Dermis blood vessel endothelial cell (primary cell): ENCODE measurements at places on chromosomes 16 and 17.

- no peak for DNase-seq
These were observed 10.8 kb downstream of the NGFR start for GRCh38 chr17:49505854-49506253.

DNA sequence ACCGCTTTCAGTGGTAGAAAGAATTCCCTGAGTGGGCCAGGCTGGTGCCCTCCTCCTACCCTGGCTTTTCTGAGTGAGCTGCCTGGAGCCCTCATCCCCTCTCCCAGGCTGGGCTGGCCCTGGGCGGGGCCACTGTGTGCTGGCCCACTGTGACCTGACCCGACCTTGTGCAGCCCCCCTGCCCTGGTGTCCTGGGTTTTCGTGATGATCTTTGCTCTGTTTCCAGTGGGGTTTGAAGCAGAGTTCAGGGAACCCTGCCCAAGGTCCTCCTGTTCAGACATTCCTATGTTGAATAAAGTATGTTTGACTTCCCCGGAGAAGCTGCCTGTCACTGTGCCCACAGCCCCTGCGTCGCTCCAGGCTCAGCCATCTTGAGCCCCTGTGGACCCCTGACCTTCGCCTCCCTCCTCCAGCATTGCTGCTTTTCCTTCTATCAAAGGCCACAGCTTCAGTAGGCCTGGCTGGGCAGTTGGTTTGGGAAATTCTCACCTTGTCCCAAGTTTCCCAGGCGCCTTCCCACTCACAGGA, 13.7 kb upstream of the NAGLU start:
- DNase-seq, result no peak

DNA sequence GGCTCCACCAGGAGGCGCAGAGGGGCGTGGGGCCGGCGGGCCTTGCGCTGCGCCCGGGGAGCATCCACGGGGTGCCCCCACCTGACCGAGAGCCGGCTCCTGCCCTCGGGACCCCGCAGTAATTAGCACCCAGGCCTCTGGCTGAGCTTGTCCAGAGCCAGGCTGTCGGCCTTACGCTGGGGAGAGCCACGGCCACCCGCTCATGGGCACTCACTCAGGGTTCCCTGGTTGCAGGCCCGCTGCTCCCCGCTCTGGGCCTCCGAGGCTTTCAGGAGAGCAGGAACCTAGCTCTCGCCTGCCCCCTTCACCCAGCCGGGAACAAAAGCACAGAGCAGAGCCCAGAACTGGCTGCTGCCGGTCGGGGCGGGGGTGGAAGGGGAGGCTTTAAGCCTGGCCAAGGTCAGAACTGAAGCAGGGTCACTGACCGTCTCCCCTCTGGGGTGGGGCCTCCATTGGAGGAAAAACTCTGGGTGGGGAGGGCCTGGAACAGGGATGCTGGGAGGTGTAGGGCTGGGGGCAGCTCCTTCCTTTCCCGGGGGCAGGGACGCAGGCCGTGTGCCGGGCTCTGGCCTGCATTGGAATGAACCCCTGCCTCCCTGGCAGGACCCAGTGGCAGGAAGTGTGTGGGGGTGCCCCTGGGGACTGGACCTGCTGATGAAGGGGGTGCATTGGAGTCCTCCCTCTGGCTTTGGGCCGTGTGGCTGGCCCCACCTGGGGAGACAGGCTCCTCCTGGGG, 12.3 kb downstream of the GLIS2 start:
- peak; percentile 87 for DNase-seq

- DNase-seq, result peak; percentile 74
These were observed 31.8 kb downstream of the USP7 start for GRCh38 chr16:8931859-8932258.

GRCh38 chr17:48483471-48484131, 47.2 kb downstream of the HOXB1 start:
- peak; percentile 79 for DNase-seq

- DNase-seq, result peak; percentile 16
These were observed 422 bp downstream of the UQCC4 start for GRCh38 chr16:1420111-1420539.

- DNase-seq, result no peak
These were observed 159.6 kb upstream of the MPHOSPH6 start for GRCh38 chr16:82329504-82330192.

DNA sequence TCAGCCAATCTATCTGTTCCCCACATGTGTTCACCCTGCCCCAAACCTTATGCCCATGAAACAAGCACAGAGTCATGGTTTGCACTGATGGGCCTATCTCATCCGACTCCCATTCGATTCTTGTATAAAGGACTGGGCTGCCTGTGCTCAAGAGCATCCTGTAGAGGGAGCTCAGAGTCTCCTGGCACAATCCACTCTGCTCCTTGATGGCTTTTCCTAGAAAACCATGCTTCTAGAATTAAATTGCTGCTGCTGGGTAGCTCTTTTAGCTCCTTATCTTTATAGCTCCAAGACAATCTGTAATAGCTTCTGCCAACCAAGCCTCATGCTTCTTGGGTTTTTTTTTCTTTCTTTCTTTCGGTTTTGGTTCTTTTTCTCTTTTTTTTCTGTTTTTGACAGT, 9.7 kb downstream of the ZNF19 start:
- DNase-seq, result peak; percentile 57

DNA sequence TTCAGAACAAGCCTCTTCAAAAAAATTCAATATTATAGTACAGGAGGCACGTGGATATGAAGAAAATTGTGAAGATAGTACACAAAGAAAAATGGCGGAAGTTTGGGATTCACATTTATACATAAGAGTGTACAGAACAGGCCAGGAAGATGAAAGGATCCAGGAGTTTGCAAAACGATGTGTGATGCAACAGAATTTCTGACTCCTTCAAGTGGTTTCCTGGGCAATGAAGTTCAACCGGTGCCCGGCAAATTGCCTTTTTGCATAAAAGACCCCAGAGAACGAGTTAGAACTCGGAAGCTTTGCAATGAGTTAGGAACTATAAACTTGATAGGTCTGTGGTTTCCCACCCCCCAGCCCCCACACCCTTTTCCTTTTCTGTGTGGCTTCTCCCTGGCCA, 189.1 kb downstream of the SALL1 start:
- no peak for DNase-seq

DNA sequence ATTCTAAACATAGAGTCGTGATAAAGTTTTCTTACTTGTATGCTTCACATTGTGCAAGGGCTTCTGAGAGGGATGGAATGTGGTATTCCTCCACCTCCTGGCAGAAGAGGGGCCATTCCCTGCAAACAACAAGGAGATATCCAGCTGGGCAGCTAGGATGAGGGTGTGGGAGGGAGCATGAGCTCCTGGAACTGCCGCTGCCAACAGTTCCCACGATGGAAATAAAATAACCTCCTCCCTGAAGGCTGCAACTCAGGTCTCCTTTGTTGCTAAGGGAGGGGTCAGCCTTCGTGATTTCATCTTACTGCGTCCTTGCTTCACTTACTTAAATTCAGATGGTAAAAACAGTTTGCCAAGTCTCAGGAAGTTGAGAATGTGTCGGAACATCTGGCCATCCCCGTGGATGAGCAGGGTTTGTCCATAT, 15.6 kb downstream of the PLEKHG4 start:
- DNase-seq, result no peak

DNA sequence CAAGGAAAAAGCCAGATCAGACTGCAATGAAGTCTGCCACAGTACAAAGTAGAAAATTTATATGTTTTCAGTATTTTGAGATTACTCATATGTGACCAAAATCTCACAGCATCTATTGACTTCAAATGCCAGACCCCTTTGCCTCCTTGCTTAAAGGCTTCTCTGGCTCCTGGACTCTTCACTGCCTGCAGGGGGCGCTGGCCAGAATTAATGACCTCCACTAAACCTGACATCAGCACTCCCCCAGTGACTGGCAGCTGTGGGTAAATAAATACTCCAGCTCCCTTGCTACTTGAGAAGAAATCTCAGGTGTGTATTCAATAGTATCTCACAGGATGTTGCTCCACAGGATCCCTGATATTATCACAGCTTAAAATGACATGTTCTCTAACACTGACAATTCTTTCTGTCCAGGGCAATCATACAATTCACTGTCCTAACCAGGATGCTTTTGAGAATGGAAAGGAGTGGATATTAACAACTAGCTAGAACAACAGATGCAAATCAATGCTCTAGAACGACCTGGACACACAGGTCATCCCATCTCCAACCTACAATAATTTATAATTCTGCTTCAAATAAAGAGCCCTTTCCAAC, 4.0 kb downstream of the BECN1 start:
- peak; percentile 88 for DNase-seq

GRCh38 chr17:8095361-8095760, 7.8 kb upstream of the ALOX12B start:
- DNase-seq, result no peak

- DNase-seq, result no peak
These were observed 413.5 kb upstream of the PSMD7 start for GRCh38 chr16:73883126-73883525.

DNA sequence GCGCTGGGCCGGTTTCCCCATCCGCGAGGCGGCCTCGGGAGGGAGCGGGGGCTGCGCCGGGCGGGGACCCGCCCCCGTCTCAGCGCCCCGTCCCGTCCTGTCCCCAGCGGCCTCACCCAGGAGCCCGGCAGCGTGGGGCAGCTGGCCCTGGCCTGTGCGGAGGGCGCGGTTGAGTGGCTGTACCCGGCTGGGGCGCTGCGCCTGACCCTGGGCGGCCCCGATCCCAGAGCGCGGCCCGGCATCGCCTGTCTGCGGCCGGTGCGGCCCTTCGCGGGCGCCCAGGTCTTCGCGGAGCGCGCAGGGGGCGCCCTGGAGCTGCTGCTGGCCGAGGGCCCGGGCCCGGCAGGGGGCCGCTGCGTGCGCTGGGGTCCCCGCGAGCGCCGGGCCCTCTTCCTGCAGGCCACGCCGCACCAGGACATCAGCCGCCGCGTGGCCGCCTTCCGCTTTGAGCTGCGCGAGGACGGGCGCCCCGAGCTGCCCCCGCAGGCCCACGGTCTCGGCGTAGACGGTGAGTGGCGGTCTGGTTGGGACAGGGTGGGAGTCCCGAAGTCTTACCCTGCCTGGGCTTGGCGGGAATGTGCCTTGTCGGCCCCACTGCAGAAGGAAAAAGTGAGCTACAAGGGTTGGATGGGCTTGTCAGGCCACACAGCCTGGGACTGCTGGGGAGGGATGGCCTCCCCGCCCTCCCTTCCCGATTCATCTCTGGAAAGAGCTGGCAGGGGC, 720 bp downstream of the METRN start:
- peak; percentile 37 for DNase-seq

DNA sequence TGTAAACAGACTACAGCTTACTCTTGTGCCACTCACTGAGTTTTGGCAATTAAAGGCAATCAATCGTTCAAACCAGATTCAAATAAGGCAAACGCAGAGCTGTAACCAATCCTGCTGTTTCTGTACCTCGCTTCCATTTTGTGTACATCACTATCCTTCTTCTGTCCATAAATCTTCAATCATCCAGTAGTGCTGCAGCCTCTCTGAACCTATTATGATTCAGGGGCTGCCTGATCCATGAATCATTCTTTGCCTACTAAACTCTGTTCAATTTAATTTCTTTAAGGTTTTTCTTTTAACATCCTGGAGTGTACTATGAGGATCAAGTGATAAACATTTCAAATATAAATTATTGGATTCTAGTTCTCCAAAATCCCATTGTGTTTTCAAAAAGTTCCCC, 93.9 kb downstream of the CEP112 start:
- DNase-seq, result no peak

GRCh38 chr16:17724242-17724898, 253.6 kb upstream of the XYLT1 start:
- no peak for DNase-seq

GRCh38 chr16:84780544-84781376, 39.0 kb upstream of the CRISPLD2 start:
- DNase-seq, result no peak

- peak; percentile 62 for DNase-seq
These were observed 191.4 kb downstream of the SLC39A11 start for GRCh38 chr17:72901083-72901482.

- DNase-seq, result no peak
These were observed 245.9 kb downstream of the XYLT1 start for GRCh38 chr16:17224879-17225281.

DNA sequence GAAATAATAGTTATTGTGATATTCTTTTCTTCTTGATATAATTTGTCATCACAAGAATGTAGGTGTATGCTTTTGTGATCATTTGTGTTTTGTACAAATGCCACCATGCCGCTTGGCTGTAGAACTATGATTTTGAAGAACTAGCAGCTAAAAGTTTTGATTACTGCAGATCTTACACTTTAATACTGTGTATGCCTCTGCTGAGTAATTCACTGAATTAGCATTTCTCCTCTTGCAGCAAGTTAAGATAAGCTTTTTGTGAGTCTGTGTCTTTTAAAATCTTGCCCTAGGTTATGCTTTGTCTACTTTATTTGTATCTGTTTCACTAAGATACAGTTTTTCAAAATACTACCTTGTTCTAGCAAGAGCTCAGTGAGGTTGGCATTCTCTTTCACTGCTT, 326.5 kb upstream of the TBX2 start:
- no peak for DNase-seq

DNA sequence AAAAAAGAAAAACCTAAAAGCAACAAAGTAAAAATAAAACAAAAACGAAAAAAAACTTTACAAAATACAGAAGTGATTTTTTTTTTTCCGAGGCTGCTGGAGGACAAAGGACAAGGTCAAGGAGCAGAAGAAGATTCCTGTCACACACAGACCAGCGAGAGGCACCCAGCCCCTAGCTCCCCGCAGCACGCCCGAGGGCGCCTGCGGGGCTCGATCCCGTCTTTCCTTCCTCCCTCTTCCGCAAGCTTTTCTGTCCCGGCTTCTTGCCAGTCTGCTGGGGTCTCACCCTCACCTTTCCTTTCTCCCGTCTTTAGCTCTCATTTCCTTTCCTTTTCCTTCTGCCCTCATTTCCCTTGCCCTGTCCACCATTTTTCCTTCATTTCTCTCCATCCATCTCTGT, 66.1 kb upstream of the DNAH17 start:
- DNase-seq, result no peak

- no peak for DNase-seq
These were observed 85.1 kb downstream of the SLC39A11 start for GRCh38 chr17:73007407-73007806.

DNA sequence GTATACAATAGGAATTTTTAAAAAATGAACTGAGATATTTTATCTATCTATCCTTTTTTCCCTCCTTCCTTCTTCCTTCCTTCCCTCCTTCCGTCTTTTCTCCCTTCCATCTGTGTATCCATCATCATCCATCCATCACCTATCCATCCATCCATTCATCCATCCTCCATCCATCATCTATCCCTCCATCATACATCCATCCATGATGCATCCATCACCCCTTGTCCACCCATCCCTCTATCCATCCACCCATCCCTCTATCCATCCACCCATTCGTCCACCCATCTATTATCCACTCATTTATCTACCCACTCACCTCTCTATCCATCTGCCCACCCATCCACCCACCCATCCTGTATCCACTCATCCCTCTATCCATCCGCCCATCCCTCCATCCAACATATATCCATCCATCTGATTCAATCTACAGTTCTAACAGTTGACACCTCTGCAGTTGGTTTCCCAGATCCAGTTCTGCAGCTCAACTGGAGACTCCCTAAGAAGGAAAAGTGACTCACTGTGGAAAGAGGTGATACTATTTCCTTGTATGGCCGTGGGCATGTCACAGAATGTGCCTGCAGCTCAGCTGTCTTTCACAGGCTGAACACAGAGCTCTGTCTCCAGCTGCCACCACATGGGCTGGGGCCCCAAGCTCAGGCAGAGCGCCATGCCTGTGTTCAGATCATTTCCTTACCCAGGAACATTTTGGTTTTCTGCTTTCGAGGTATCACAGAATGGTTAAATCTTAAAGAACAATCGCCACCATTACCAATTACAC, 130.8 kb downstream of the XYLT1 start:
- no peak for DNase-seq
